ENCODE measurements at places on chromosomes 1 and 21.

DNA sequence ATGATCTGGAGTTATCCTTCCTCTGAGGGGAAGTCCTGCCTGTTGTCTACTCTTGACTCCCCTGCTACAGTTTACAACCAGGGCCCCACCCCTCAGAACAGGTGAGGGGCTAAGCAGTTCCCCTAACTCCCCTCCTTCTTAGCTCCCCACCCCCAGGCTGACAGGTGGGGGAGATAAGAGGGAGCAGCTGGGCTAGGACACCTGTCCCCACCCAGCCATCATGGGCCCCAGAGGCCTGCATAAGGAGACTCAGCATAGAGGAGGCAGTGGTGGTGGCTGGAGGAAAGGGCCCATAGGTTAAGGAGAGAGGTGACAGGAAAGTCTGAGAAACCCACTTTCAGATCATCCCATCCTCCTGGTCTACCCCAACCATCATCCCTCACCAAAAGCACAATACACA lies 6.8 kb downstream of the MEF2D start:
- DNase-seq: no peak

DNA sequence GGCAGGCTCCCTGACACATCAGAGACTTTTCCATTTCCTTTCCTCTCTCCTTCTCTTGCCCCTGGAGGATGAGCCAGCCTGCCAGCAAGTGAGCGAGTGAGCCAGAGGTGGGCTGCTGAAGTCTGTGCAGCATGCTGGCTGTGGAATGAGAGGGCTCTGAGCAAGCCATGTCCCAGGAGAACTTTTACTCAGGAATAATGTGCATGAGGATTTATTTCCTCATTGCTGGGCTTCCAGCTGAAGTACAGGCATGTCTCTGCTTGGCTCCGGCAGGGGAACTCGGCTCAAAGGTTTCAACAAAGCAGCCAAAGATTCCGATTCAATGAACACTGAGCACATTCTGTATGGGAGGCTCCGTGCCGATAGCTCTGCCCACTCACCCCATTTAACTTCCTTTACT lies 43.7 kb downstream of the UBIAD1 start:
- no peak for DNase-seq

- no peak for DNase-seq
Measured at GRCh38 chr21:16330082-16330907, 600.5 kb downstream of the USP25 start.

GRCh38 chr1:62198781-62199125 lies 4.1 kb downstream of the L1TD1 start:
- DNase-seq: no peak

GRCh38 chr21:26539566-26539965 lies 33.5 kb downstream of the CYYR1 start:
- DNase-seq: no peak

DNA sequence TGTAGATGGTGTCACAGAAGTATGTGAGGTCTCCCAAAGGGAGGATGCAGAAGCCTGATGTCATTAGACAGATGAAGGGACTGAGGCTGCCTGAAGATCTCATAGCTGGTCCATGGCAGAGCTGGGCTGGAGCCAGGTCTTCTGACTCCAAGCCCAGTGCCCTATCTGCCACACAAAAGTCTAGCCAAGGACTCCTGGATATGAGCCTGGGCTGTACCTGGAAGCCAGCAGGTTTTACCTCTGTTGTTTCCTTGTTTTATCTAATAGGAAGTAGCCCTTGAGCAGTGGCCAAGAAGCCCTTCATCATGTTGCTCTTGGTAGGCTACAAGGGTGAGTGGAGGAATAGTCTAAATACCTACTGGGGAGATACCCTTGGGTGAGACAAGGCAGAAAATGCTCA lies 74.4 kb upstream of the SLC44A3 start:
- no peak for DNase-seq

DNA sequence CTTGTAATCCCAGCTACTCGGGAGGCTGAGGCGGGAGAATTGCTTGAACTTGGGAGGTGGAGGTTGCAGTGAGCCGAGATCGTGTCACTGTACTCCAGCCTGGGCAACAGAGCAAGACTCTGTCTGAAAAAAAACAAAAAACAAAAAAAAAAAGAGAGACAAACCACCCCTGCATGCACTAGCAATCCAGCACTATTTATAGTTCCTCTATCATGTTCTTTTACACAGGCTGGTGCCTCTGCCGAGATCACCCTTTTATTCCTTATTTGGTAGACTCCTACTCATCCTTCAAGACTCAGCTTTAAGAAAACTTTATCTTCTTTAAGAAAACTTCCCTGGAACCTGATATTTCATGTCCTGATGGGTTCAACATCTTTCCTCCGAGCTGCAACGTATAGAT lies 10.8 kb downstream of the FMO5 start:
- DNase-seq: no peak

- DNase-seq: no peak
Measured at GRCh38 chr1:45093334-45093733, 81.3 kb downstream of the UROD start.

DNA sequence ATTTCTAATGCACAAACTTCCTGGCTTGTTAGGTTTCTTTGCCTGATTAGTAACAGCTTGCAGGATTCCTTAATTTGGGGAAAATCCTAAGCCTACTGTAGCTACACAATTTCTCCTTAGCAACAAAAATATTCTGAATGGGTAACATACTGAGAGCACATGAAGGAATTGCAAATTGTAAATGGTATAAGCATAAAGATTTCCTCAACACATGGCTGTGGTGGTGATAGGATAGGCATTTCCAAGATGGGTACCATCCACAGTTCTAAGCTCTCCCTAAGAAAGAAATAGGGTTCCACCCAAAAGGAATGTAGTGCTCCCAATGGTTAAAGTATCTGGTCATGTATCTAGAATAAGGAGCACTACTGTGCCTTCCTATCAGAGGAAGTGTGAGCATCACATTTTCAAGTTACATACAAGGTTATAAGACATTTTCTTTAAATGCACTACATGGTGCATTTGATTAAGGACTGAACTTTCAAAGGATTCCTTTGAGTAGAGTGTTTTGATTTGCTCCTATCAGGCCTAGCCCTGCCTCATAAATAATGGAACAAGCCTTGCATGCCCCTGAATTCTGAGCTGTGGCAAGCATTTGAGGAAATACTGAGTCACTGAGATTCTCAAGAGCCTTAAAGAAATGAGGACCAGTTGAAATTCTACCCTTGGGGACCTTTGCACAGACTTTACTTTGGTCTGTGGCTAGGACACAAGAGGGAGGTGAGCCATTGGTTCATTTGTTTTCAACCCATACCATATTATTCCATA lies 286.4 kb downstream of the PTBP2 start:
- DNase-seq: no peak

- DNase-seq: no peak
Measured at GRCh38 chr1:57424231-57425027, 569 bp upstream of the DAB1 start.

DNA sequence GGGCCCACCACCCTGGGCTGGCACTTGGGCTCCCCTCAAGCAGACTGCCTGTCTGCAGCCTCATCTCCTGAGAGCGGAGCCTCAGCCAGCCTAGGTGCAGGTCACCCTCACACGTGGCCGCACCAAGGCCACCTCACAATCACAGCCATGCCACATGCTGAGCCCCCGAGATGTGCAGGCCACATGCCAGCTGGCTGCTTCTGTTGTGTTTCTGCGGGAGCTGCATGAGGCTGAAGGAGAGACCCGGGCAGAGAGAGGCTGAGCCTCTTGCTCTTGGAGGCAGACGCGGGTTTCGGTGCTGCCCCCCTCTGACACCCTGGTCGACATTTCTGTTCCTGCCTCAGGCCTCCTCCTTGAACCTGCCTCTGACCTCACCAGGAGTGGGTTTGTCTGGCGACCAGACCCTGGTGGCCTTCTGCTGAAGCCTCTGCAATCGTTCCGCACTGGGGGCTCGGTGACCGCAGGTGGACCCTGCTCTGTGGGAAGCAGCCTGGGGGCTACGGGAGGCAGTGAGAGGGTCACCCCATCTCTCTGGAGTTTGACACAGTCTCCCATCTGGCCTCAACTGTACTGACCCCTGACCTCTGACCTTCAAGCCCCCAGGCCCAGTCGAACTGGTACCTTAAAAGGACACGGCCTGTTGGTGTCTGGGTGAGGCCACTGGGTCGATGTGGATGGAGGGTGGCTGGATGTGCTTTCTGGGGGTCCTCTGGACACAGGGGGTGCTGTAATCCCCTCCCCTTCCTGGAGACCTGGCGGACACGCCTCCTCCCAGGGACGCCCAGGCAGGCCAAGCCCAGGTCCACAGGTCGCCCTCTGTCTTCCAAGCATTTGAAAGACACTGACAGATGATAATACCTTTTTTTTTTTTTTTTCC lies 13.0 kb upstream of the C1orf174 start:
- no peak for DNase-seq

DNA sequence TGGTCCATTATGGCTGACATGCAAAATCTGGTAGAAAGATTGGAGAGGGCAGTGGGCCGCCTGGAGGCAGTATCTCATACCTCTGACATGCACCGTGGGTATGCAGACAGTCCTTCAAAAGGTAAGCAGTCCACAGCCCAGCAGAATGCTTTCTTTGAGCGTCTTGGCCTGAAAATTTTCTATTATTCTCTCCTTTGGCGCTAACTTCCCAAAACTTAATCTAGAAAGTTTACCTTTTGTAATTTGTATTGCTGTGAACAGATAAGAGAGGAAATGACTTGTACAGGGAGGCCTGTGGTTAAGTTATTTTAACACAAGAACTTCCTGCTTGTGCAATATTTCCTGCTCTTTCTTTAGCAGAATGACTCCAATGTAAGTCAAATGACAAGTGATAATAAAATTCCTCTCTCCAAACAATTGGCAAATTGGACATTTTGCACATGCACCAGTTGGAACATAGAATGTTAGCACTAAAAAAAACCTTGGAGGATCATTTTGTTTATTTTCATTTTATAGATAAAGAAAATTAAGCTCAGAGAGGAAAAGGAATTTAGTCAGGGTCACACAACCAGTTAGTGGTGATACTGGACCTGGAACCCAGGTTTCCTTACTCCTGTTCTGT lies 18.9 kb downstream of the CAP1 start:
- DNase-seq: no peak

- no peak for DNase-seq
Measured at GRCh38 chr1:31596737-31597097, 20.4 kb downstream of the TINAGL1 start.

All from activated CD4-positive, alpha-beta T cell treated with anti-CD3 and anti-CD28 coated beads, Interleukin-2, amount 50 U/mL, for 1 hour (primary cell).